ENCODE measurements at places on chromosomes 1 and 21. TPM values are rescaled to one million over a fixed set of nuclear protein-coding genes. Genes with fewer than 3 reads are reported as not detected.

- DNase-seq = no peak
Measured at GRCh38 chr1:43789604-43790550, 82.5 kb downstream of the ST3GAL3 start.

ST6GALNAC5 gene
- not detected for total RNA-seq

DNA sequence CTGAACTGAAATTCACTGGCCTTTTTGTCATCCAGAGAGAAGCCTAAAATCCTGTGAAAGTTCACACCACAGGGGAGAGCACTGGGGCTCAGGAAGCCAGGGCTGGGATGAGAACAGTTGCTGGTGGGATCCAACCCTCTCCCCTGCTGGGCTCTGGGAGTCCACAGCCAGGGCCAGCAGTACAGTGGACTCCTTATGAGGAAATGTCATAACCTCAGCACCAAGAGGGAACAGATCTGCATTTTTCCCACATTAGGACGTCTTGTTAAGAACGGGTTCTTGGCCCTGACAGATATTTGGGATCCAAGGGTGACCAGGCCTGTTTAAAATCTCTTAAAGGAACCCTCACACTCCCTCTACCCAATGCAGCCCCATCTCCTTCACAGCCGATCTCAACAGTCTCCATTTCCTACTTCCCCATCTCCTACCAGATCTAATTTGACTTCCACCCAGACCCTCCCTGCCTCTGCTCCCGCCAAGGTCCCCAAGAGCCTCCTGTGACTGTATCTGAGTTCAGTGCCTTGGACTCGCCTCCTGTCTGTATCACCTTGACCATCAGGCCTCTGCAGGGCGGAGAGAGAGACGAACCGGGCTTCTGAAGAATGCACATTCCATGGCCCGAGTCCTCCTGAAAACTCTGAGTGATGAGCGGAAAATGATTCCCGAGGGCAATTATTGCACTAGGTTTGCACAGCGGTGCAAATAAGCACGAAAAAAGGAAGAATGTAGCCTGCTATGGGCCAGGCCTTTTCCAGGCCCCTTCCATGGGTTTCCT lies 159.9 kb downstream of the TRABD2B start:
- no peak for DNase-seq

GRCh38 chr1:39919545-39919944 lies 17.8 kb upstream of the MYCL start:
- DNase-seq = peak; percentile 53

DNA sequence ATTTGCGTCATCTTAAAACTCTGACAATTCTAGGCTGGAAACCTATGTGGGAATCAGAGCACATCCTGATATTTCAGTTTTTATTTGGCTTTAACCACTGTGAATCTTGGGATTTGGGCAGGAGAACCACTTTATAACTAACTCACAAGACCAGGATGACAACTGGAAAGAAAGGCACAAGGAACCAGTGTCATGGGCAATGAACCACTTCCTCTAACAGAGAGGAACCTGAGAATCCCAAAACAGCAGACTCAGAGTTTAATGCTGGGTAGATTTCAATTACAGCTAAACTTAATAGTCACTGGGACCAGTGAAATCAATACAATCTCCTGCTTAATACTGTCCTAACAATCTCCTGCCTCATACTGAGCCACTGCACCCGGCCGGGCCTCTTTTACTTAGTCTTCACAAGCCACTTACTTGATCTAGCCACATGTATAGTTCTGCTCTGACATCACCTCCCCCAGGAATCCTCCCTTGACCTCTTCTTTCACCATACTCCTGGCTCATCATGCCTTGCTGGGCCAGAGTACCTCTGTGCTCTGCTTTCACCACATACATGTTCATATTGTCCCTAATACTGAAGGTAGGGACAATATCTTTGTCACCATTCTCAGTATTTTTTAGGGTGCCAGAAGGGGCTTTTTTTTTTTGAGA lies 20.2 kb upstream of the SLFNL1 start:
- no peak for DNase-seq

- DNase-seq = no peak
Measured at GRCh38 chr21:26528882-26529281, 44.2 kb downstream of the CYYR1 start.

ATP1A2 gene
- not detected for total RNA-seq

DNA sequence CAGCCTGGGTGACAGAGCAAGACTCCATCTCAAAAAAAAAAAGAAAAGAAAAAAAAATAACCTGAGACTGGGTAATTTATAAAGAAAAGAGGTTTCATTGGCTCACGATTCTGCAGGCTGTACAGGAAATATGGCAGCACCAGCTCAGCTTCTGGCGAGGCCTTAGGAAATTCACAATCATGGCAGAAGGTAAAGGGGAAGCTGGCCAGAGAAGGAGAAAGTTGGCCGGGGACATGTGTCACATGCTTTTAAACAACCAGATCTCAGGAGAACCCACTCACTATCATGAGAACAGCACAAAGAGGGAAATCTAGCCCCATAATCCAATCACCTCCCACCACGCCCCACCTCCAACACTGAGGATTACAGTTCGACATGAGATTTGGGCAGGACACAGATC lies 125.3 kb downstream of the DISP1 start:
- no peak for DNase-seq

GRCh38 chr1:41917835-41918449 lies 780 bp downstream of the HIVEP3 start:
- peak; percentile 66 for DNase-seq

GRCh38 chr1:108645564-108646184 lies 15.2 kb downstream of the HENMT1 start:
- DNase-seq = no peak

DNA sequence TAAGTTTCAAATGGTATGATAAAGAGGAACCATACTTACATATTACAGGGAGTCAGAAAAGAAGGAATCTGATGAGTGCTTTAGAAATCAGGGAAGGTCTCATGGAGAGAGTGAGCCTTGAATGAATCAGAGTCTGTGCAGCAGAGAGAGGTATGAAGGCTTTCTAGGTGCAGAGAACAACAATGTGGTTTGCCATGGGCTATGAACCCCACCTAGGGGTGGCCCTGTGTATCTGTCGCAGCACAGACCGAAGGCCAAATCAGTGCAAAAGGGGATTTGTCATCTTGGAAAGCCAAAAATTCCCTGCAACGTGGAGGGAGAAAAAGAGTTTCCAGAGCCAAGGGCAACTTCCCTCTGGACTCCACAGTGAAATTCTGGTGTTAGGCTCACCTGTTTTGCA lies 3.5 kb downstream of the PAPPA2 start:
- DNase-seq = no peak

GRCh38 chr1:234900595-234900994 lies 228.0 kb downstream of the TOMM20 start:
- no peak for DNase-seq

GRCh38 chr1:43232074-43232473 lies 37.7 kb upstream of the TMEM125 start:
- no peak for DNase-seq

GRCh38 chr1:161913482-161914140 lies 110.1 kb downstream of the OLFML2B start:
- no peak for DNase-seq

DNA sequence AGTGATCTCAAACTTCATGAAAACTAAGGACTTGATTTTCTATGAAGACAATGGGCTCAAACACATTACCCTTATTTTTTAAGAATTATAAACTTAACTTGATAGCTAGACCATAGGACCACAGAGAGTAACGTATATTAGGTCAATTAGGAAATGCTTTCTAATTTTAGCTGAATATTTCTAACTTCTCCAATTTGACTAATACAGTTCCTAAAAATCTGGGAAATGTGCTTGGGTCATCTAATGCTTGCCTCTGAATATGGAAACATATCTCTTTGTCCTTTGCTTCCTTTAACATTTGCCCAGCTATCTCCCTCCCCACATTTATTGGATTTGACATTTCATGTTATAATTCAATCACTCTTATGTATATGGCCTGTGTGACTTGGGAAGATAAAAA lies 141.4 kb downstream of the LHX8 start:
- no peak for DNase-seq

DNA sequence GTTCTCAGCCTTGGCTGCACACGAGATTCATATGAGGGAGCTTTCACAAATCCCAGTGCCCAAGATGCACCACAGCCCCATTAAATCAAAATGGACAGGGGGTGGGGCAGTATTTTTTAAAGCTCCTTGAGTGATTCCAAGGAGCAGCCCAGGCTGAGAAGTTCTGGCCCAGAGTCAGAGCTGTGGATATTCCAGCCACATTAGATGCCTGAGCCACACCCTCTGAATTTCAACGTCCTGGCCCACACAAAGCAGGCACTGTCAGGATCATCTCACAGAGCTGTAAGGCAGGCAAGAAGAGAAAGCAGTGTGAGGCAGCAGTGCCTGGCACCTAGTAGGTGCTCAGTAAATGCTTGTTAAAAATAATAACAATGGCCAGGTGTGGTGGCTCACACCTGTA lies 37.4 kb downstream of the PAX7 start:
- no peak for DNase-seq

CD53 gene
- 193 TPM for total RNA-seq
